ENCODE measurements at places on chromosomes 12 and 14.

DNA sequence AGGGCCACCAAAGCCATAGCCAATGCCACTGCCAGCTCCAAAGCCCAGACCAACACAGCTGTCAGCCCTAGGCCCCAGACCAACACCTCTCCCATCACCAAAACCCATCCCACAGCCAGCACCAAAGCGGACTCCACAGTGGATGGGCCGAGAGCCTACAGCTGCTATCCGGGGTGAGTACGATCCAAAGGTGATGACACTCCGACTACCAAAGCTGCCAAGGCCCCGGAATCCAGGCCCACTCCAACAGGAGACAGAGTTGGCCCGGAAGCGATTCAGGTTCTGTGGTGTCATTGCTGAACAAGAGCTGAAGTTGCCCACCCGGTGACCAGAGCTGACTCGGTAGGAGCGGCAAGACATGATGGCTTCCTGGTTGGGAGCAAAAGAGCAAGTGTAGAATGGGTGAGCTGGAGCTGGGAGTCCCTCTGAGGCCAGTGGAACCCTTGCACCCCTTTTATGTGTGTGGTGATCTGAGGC is at the start of gene KRT84:
Gene KRT84 (minus strand): TSS at position 427 of the 477 bp plus-strand sequence. CDS start 67 bp downstream, at position 360.
- DNase-seq = no peak

GRCh38 chr14:89731396-89731933 is 223.1 kb downstream of the EFCAB11 start:
- DNase-seq = no peak

DNA sequence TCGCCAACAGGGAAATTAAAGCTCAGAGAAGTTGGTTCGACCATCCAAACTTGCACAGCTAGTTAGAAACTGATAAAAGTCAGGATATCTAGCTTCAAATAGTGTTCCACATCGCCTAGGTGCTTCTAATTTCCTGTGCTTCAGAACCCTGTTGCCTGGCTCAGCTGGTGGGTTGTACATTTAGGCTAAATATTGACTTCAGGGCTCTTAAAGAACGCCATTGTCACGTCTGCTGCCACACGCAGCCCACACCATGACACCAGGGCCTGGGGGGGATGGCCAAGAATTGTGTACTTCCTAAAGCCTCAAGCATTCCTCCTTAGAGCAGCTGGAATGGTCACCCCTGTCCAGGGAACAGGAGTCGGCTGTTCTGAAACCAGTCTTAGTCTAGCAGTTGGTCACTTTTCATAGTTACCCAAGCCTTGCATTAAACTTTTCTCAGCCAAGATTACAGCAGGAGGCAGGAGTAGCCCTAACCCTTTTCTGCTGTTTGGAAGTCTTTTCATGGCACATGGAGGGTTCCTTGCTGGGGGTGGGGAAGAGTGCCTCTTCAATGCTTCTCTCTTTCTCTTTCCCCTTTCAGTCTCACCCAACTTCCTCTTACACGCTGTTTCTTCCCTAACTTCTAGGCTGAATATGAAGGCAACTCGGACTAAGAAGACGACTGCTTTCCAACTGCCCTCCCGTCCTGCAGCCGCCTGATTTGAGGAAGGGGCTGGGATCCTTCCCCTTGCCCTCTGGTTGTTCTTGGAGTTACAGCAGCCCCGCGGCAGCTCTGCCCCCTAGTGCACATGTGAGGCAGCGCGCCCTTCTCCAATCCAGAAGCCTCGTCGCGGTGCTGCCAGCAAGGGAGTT is 17.1 kb downstream of the FOS start:
- peak; percentile 74 for DNase-seq

DNA sequence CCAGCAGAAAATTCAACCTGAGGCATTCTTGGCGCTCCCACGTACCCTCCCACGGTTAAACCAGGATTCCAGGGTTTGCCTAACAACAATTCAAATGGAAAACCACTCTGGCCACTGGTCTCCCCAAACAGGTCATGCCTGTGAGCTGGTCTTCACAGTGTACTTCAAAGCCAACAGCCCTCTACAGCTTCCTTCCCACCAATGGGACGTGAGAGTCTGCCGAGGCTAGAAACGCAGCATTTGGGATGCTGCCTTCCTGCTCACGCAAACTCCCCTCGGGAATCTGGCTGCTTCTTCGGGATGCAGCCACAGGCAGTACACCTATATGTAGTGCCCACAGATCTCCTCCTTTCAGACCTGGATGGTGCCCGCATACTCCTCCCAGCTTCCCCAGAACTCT is 149.1 kb downstream of the KLHL28 start:
- DNase-seq = no peak

- no peak for DNase-seq
Measured at GRCh38 chr12:33156042-33156441, 259.5 kb upstream of the PKP2 start.

DNA sequence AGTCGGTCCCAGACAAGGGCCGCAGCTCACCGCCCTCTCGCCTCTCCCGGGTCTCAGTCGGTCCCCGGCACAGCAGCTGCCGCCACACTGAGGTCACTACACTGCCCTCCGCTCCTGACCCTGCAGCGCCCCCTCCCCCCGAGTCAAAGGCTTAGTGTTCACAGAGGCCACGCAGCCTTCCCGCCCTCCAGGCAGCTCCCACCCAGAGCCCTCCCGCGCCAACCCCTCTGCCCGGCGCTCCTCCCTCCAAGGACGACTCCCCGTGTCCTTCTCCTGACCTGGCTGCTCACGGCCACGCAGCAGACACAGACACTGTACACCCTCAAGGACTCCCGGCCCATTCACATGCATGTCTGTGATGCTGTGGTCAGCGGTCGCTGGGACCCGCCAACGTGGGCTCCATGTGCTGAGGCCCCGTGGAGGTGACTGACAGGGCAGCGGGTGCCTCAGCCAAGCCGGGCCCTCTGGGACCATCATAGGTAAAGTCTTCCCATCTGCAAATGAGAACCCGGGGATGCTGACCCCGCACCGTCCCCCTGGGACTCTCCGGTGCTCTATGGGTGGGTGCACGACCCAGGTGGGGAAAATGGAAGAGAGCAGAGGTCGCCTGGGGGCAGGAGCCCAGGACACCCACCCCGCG is 16.3 kb upstream of the GALNT9 start:
- DNase-seq = no peak

- DNase-seq = no peak
Measured at GRCh38 chr14:20988717-20989470, 886 bp upstream of the METTL17 start.
